GM20000 (cell line): ENCODE measurements at places on chromosomes 3 and 15.

GRCh38 chr15:33395846-33396245 is 85.1 kb downstream of the RYR3 start:
- DNase-seq: no peak

GRCh38 chr3:123480428-123480827 is 31.5 kb upstream of the ADCY5 start:
- peak; percentile 19 for DNase-seq

GRCh38 chr15:53911431-53911830 is 66.8 kb upstream of the UNC13C start:
- DNase-seq: no peak

GRCh38 chr3:106728315-106729098 is 648.7 kb upstream of the CCDC54 start:
- DNase-seq: no peak

- DNase-seq: peak; percentile 13
Observed at GRCh38 chr15:57146506-57147201, 228.2 kb downstream of the TCF12 start.

- DNase-seq: no peak
Observed at GRCh38 chr15:77607111-77607893, 25.4 kb downstream of the LINGO1 start.

DNA sequence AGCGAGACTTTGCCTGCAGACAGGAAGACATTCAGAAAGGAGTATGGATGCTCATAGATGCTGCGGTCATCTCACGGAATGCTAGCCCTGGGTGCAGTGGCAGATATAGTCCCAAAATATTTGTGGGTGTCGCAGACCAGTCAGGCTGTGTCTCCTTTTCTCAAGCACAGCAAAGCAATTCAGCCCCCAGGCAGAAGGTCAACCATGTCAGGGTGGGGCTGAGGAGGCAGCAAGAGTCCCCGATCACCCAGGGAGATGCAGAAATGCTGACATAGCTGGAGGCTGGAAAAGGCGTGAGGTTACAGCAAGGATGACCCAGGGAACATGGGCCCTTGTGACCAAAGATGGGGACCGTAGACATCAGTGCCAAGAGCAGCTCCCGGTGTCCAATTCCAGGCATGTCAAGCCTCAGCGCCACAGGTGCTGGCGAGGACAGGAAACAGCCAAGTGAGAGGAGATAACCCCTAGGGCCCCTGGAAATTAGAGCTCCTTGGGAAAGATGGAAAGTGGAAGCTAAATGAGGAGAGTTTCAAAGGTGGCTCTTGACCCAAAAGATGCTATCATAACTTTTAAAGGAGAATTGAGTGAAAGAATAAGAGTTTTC is 81.2 kb upstream of the ABHD17C start:
- DNase-seq: no peak

DNA sequence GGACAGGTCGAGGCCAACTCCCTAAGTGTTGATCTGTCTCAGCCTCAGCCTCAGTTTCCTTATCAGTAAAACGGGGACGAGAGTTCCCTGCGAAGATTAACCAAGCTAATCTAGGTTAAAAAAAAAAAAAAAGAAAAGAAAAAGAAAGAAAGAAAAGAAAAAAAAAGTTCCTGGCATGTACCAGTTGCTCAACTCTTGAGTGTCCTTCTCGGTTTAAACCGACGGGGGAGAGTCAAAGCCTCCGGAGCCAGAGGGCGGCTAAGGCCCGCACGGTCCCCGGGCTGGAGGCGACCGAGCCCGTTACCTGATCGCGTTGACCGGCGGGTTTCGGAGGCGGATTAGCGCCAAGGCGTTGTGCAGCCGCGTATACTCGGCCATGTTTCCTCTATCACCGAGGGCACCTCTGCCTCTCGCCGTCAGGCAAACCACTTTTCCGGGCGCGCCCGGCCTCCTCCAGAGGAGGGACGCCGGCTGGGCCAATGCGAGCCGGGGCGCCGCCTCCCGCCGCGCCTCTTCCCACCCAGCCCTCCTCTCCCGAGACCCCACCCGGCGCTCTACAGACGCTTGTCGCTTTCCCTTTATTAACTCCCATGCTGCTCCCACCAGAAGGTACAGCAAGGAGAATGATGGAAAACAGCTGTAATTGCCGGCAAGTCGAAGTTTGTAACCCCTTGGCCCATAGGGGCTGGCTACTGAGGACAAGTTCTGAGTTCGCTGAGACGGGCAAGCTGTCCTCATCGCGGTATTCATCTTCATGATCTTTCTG is at the start of gene EHHADH:
Gene EHHADH (minus strand): TSS at position 405 of the 766 bp plus-strand sequence. CDS start 27 bp downstream, at position 378.
- DNase-seq: peak; percentile 70

- DNase-seq: no peak
Observed at GRCh38 chr3:30713885-30714503, 107.6 kb downstream of the TGFBR2 start.

DNA sequence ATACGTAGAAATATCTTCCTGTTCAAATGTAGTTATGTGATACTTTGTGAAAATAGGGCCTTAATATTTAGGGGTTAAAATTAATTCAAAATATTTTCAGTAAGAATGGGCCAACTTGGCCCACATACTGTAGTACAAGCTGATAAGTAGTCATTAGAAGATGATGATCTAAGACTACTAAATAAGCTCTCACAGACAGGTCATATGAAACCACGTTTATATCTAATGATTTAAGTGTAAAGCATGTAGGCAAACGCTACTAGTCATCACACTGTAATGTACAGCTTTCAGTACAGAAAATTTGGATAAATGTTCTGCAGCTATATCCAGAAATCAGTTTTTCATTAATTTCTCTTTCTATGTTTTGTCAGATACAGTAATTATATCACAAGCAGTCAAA is 228.6 kb downstream of the UBE2E2 start:
- DNase-seq: no peak

DNA sequence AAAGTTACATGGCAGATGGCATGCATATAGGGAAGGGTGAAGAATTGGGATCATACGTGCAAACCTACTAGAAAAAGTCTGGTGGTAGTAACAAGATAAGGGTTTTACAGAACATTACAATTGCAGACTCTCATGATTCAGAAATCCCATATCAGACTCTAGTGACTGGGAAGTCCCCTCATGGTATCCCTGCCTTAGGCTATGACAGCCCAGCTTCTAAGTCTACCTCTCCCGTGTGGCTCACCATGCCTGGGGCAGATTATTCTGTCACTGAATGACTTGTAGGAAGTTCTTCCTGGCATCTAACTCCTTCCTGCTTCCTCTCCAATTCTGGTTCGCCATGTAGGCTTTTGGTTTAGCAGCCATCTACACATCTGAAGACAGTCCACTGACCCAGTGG is 5.7 kb upstream of the SLC6A11 start:
- no peak for DNase-seq

DNA sequence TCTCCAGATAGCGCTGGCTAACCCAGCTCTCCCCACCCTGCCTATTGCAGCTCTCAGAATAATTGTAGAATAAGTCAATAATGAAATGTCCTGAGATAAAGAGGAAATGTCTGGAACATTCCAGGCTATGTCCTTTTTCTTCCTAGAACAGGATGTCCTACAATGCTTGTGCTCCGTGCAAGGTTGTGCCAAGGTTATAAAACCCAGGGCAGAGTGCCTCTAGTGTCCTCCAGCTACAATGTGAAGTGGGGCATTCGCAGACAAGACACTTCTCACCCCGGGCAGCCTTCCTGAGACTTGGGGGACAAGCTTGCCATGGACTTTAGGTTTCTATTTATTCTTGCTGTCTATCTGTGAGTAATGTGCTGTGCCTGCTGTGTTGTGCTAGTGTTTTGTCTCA is 900.6 kb downstream of the TUSC7 start:
- DNase-seq: no peak
